ENCODE measurements at places on chromosomes 7 and 10. TPM values are rescaled to one million over a fixed set of nuclear protein-coding genes. Genes with fewer than 3 reads are reported as not detected.

DNA sequence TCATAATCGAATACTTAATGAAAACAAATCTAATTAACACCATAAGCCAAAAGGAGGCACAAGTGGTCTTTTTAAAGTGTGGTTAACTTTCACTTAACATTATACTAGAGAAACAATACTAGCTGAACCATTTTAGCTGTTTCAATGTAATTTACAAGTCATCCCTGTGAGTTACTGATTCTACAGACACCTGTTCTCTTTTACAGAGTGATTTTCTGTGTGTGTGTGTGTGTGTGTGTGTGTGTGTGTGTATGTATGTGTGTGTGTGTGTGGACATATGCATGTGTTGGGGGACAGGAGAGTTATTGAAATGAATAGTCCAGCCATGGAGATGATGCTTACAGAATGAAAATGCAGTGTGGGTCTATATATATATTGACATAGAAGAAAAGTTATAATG is 200.2 kb downstream of the DNAJC1 start:
- no peaks in the 10 kb centered on the region for H3K27me3 ChIP-seq
- peaks cover 20% of the 10 kb centered on the region for H3K4me1 ChIP-seq
- DNase-seq, result no peak
- H3K36me3 ChIP-seq, result peaks cover 6% of the 10 kb centered on the region
- H3K27ac ChIP-seq, result peak overlapping the region; percentile 0

MXI1 gene
- total RNA-seq, result 27.6 TPM

ACSM6 gene
- total RNA-seq, result not detected

DNA sequence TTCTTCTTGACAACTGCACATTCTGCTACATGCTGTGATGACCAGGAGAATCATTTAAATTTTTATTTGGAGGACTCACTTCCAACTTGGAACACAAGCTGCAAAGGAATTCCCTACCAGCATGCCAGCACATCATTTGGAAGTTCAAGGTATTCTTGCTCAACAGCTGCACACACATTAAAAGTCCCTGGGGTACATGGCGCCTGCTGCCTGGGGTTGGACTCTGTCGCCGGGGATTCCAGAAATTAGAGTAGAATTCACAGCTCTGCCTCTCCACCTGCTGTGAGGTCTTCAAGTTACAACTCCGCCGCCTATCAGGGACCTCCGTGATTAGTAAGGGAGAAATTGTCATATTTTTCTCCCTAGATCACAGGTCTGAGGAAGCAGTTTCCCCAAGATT is 1.1 kb downstream of the ZNF32 start:
- H3K4me1 ChIP-seq, result peaks cover 4% of the 10 kb centered on the region
- peak overlapping the region; percentile 92 for H3K4me3 ChIP-seq

GRCh38 chr7:149854611-149855360 is 16.6 kb downstream of the ZNF862 start:
- no peaks in the 10 kb centered on the region for H3K27me3 ChIP-seq
- peaks cover 2% of the 10 kb centered on the region for H3K36me3 ChIP-seq
- H3K4me3 ChIP-seq, result no peak overlapping the region
- DNase-seq, result no peak
- no peak overlapping the region for H3K27ac ChIP-seq

All from progenitor cell of endocrine pancreas (in vitro differentiated cells).